ENCODE measurements at places on chromosomes 13 and 19.

- no peak for DNase-seq
These were observed 311.6 kb downstream of the ENOX1 start for GRCh38 chr13:43475140-43475539.

DNA sequence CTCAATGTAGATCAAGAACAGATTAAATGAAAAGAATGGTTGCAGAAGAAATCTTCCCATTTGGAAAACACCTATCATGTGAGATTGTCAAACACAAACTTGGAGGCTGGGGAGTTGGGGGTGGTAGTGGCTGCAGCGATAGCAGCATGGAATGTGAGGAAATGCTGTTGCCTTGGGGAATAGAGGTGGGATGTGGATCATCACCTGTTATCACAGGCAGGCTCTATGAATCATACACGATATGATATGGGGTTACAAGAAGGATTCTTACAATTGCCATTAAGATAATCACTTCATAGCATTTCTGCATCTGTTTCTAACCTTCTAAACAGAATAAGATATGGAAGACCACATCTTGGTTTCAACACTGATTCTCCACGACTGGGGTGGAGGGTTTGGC is 88.7 kb downstream of the RNASEH2B start:
- no peak for DNase-seq

DNA sequence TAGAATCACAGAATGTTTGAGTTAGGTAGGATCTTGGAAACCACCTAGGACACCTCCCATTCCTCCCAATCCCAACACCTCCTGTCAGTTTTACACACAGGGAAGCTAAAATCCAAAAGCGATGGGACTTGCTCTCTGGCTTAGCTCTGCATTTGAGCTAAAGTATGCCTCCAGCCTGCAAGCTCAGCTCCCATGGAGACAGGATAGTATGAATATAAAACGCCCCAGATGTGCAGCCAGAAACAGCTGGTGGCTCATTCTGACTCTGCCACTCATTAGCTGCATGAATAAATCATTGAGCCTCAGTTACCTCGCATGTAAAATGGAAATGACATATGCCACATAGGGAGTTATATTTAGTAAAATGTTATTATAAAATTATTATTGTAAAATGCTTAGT is 336.0 kb downstream of the SUCLA2 start:
- DNase-seq, result no peak

- DNase-seq, result no peak
These were observed 43.7 kb downstream of the ZNF557 start for GRCh38 chr19:7113233-7113632.

DNA sequence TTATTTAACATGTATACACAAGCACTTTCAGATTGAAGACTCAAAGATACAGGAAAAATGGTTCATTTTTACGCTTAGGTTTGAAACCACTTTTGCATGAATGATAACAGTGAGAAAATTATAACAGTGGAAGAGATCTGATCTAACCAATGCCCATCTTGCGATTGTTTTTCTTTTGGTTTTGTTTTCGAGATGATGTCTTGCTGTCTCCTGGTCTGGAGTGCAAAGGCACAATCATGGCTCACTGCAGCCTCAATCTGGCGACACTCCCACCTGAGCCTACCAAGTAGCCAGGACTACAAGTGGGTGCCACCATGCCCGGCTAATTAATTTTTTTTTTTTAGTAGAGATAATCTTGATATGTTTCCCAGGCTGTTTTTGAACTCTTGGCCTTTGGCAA is 10.2 kb upstream of the EID2 start:
- no peak for DNase-seq

DNA sequence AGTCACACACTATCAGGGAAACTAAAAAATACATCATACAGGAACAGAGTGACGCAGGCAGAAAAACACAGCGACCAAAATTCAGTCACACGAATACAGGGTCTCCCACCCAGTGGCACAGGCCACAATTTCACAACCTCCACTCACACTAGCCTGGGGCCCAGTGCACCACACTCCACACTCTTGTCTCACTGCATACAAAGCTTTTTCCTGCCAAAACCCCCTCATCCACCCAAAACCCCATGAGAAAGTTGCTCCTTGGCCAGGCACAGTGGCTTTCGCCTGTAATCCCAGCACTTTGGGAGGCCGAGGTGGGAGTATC is 1.2 kb downstream of the S1PR5 start:
- no peak for DNase-seq

GRCh38 chr19:10855879-10856522 is 7.8 kb downstream of the C19orf38 start:
- no peak for DNase-seq
